Esophagus squamous epithelium (tissue), 5 donors: ENCODE measurements at places on chromosomes 6 and 20. TPM values are rescaled to one million over a fixed set of nuclear protein-coding genes. Genes with fewer than 3 reads are reported as not detected.

- DNase-seq, result no peak
- no peak overlapping the region for H3K4me3 ChIP-seq
- H3K27ac ChIP-seq, result no peak overlapping the region
- H3K36me3 ChIP-seq, result no peaks in the 10 kb centered on the region
These were observed 42.2 kb upstream of the DACT2 start for GRCh38 chr6:168361766-168362165.

DNA sequence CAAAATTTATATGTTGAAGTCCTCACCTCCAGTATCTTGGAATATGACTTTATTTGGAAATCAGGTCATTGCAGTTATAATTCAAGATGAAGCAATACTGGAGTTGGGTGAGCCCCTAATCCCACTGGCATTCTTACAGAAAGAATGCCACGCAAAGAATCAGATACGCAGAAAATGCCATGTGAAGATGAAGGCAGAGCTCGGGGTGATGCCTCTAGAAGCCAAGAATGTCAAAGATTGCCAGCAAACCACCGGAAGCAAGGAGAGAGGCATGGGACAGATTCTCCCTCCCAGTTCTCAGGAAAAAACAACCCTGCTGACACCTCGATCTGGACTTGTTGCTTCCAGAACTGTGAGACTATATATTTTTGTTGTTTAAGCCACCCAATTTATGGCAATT lies 273.4 kb upstream of the CITED2 start:
- no peaks in the 10 kb centered on the region for H3K27me3 ChIP-seq
- H3K4me3 ChIP-seq, result no peak overlapping the region
- no peaks in the 10 kb centered on the region for H3K4me1 ChIP-seq
- H3K27ac ChIP-seq, result no peak overlapping the region
- no peak for DNase-seq

ENPP3 gene
- 0.11 TPM for total RNA-seq

- no peaks in the 10 kb centered on the region for H3K36me3 ChIP-seq
- H3K27me3 ChIP-seq, result no peaks in the 10 kb centered on the region
- no peaks in the 10 kb centered on the region for H3K4me1 ChIP-seq
- DNase-seq, result no peak
These were observed 397.0 kb downstream of the NKAIN2 start for GRCh38 chr6:124200661-124201060.

PKIB gene
- 6.7 TPM for total RNA-seq

DNA sequence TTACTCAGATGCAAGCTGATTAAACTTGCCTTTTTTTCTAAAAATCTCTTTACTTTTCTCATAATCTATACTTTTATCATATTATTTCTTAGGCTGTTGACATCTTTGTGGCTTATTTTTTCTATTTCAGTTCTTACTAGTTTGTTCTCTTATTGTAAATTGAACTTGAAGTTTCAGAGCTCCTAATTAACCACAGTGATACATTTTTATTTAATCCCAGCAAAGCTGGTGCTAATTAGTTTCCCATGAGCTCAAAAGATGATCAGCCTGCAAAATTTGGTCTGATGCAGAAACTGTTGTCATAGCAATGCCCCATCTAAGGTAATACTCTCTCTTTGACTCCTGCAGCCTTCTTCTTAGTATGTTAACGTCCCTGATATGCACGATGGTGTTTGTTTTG lies 170.3 kb downstream of the FUT9 start:
- H3K36me3 ChIP-seq, result no peaks in the 10 kb centered on the region
- H3K4me3 ChIP-seq, result no peak overlapping the region
- no peak for DNase-seq
- no peaks in the 10 kb centered on the region for H3K4me1 ChIP-seq

- DNase-seq, result no peak
- no peaks in the 10 kb centered on the region for H3K36me3 ChIP-seq
- peak within 1 kb of the TSS; percentile 74 for H3K4me3 ChIP-seq
- peaks cover 5% of the 10 kb centered on the region for H3K27me3 ChIP-seq
- peak within 1 kb of the TSS; percentile 98 for H3K27ac ChIP-seq
These were observed at the start of gene SIRPA for GRCh38 chr20:1894951-1895673. SIRPA (plus strand) TSS chr20:1895407; CDS start chr20:1895448, 41 bp downstream.

THBD gene
- total RNA-seq, result 54.9 TPM

DNA sequence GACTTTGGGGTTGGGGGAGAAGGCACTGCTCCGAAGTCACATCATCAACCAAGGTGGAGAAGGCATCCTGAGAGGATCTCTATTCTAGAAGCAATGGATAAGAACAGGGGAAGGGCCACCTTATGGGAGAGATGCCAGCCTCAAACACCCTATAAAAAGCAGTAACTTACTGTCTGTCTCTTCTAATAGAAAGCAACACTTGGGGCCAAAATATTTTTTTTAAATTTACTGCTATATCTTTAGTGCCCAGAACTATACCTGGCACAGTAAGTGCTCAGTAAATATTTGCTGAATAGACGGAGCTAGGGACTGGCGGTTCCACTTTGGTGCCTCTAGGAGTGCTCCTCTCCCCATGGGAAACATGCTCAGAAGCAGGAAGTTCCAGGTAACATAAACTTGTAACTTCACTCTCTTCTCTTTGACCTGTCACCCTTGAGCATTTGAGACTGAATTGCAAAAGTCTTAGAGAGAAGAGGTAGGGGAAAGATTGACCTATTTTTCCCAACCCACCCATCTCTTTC lies 807 bp upstream of the OTOR start:
- no peak overlapping the region for H3K27ac ChIP-seq
- no peak for DNase-seq
- no peaks in the 10 kb centered on the region for H3K27me3 ChIP-seq
- H3K36me3 ChIP-seq, result no peaks in the 10 kb centered on the region
- no peaks in the 10 kb centered on the region for H3K4me1 ChIP-seq
- H3K4me3 ChIP-seq, result no peak overlapping the region

DNA sequence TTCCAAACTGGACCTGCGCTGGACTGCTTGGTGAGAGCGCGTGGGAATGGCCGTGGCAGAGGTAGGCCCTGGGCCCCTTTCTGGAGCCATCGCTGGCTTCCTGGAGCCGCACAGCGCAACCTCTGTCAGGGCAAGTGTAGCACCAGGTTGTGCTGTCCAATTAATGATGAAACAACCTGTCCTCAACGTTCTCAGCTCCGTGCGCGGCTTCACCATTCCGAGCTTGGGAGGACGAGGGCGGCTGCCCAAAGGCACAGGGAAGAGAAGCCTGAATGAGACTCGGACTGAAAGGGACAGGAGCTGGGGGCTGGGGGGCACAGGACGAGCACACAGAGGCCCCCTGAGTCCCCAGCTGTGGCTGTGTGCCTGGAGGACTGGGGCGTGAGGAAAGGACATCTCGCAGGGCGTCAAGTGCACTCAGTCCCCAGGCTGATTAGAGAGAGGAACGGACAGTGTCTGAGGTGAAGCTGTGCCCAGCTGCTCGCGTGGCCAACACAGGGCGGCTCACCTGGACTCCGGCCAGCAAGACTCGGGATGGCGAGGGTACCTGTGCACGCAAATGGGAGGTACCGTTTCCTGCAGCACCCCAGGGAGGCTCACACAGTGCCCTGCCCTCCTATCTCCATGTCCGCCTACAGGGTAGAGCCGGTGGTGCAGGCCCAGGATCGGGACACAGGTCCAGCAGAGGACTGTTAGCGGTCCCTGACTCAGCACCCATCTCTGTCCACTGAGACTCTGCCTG lies 403.3 kb downstream of the TAF4 start:
- H3K36me3 ChIP-seq, result no peaks in the 10 kb centered on the region
- H3K4me3 ChIP-seq, result no peak overlapping the region
- peaks cover 3% of the 10 kb centered on the region for H3K4me1 ChIP-seq
- no peak overlapping the region for H3K27ac ChIP-seq
- DNase-seq, result no peak

DNA sequence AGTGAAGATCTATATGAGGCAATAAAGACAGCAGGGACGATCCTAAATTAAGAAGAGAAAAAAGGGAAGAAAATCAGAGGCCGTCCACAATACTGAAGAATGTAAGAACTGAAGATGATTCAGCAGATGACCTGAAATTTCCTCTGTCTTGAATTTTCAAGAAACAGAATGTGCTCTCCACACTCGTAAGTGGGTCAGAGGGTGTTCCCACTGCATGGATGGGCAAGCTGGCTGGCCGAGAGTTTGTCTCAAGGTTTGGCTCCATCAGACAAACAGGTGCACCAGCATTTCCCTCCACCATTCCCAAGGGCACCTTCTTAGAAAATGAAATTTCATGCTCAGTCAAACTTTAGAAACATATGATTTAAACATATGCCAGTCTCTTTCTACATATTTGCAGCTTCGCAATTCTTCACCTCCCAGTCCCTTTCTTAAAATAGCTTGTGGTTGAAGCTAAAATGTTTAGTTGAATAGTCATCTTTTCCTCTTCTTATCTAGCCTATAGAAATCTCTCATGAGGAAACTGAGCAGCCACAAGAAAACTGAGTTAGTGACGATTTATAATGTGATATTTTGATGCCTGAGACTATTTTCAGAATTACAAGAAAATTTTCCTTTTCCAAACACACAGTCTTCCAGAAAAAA lies 576.4 kb downstream of the PRKN start:
- no peaks in the 10 kb centered on the region for H3K27me3 ChIP-seq
- no peak overlapping the region for H3K27ac ChIP-seq
- DNase-seq, result no peak
- no peaks in the 10 kb centered on the region for H3K36me3 ChIP-seq

- no peaks in the 10 kb centered on the region for H3K36me3 ChIP-seq
- no peak overlapping the region for H3K27ac ChIP-seq
- H3K4me3 ChIP-seq, result no peak overlapping the region
- no peak for DNase-seq
These were observed 101.4 kb downstream of the PERP start for GRCh38 chr6:138005846-138006245.

DNA sequence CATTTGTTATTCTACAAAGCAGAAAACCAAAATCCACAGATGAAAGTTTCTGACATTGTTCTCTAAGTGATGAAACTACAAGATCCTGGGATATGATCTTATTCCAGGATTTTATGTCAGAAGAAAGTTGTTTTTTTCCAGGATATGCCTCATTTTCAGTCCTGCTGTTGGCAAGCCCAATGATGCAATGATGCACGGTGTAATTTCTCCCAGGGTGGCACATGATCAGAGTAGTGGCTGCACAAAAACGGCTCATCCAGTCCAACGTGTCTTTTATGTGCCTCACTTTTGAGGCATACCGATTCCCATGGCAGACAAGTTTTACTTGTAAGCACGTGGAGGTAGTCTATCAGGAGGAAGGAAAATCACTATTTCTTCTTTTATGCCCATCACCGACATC lies 302.3 kb upstream of the JAG1 start:
- H3K27ac ChIP-seq, result no peak overlapping the region
- no peak for DNase-seq
- H3K4me1 ChIP-seq, result no peaks in the 10 kb centered on the region
- no peaks in the 10 kb centered on the region for H3K27me3 ChIP-seq
- no peaks in the 10 kb centered on the region for H3K36me3 ChIP-seq
- no peak overlapping the region for H3K4me3 ChIP-seq

DNA sequence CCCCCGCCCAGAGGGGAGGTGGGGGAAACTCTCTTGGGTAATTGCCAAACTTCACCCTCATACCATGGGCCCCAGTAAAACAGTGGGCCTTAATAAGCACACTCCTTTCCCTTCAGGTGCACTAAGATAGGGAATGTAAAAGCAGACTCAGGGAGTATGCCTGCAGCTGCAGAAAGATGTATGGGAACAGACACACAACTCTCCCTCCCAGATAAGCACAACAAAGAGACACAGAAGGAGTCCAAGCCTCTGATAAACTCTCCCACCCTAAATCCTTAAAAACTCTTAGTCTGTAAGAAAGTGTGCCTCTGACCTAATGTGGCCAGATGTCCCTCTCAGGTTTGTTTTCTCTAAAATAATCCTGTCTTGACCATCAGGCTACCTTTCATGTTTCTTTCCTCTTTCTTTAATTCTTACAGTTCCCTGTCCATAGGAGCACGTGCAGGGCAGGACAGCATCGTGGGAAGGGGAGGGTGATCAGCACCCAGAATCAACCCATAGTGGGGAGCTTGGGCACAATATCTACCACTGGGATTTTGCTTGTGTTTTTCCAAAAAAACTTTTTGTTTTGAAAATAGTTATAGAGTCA lies 11.3 kb upstream of the CTCFL start:
- H3K4me1 ChIP-seq, result no peaks in the 10 kb centered on the region
- no peak for DNase-seq
- H3K27ac ChIP-seq, result no peak overlapping the region
- no peak overlapping the region for H3K4me3 ChIP-seq
- peaks cover 6% of the 10 kb centered on the region for H3K27me3 ChIP-seq
- no peaks in the 10 kb centered on the region for H3K36me3 ChIP-seq

- peaks cover 42% of the 10 kb centered on the region for H3K36me3 ChIP-seq
- no peaks in the 10 kb centered on the region for H3K27me3 ChIP-seq
- H3K27ac ChIP-seq, result no peak overlapping the region
- no peak overlapping the region for H3K4me3 ChIP-seq
- no peaks in the 10 kb centered on the region for H3K4me1 ChIP-seq
These were observed 31.7 kb downstream of the C20orf173 start for GRCh38 chr20:35497780-35498189.

NKX2-2 gene
- total RNA-seq, result not detected

GRCh38 chr20:43529457-43530153 lies 22.1 kb downstream of the L3MBTL1 start:
- no peaks in the 10 kb centered on the region for H3K4me1 ChIP-seq
- H3K36me3 ChIP-seq, result peaks cover 10% of the 10 kb centered on the region
- no peak overlapping the region for H3K4me3 ChIP-seq
- H3K27ac ChIP-seq, result no peak overlapping the region
- DNase-seq, result no peak

DNA sequence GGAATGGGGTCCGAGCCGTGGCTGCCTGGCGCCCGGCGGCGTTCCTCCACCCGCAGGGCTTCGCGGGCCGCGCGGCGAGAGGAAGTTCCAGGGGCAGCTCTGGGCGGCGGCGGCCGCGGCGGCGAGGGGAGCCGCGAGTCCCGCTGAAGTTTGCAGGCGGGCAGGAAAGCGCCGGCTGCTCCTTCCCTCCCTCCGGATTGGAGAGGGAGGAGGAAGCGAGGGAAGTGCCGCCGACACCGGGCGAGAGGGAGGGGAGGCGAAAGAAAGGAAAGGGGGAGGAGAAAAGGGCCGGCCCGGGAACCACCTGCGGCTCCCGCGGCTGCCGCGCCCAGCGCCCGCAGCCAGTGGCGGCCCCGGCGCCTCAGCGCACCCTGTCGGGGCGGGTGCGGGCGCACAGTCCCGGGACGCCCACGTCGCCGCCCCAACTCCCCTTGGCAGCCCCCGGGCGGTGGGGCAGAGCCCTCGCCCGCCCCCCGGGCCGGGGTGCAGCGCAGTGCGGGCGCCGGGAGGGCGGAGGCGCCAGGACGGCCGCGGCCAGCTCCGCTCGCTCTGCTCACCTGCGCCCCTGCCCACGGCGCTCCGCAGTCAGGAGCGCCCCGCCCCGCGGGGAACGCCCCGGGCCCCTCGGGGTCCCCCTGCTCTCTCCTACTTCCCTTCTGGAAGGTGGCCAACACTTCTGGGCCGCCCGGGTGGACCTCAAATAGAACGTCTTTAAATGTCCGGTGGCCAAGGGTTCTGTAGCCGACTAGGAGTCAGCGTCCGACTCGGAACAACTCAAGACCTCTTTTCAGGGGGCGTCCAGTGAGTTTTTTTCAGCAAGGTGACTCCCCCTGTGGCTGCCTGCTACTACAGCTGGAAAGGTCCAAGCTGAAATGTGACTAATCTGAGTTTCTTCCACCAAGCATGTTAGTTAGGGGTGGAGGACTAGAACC lies 80.3 kb upstream of the CCDC28A start:
- H3K4me1 ChIP-seq, result peaks cover 42% of the 10 kb centered on the region
- H3K27me3 ChIP-seq, result no peaks in the 10 kb centered on the region
- DNase-seq, result no peak
- no peaks in the 10 kb centered on the region for H3K36me3 ChIP-seq
- H3K4me3 ChIP-seq, result peak overlapping the region; percentile 84
